ENCODE measurements at places on chromosomes 11 and 22.

DNA sequence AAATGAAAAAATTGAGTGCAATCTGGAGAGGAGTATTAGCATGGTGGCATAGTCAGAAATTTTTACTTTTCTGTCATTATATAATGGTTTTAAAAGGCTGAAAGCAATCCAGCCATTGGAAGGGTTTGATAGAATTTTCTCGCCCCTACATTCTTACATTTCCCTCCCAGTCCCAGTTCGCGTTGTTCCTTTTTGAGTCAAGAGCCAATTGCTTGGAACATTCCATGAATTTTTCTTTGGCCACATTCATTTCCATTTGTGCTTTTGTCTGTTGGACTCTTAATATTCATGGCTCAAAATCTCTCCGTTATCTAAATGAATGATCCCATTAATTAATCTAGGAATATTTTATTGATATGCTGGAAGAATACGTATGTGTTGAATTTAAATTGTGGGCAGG lies 66.0 kb downstream of the GRK3 start:
- no peak for DNase-seq

- DNase-seq: no peak
These were observed 940.9 kb downstream of the BRD1 start for GRCh38 chr22:48886604-48887393.

GRCh38 chr22:33996824-33997223 lies 76.5 kb upstream of the LARGE1 start:
- no peak for DNase-seq

GRCh38 chr22:17785185-17786184 lies 11.2 kb upstream of the BID start:
- DNase-seq: peak; percentile 72

- peak; percentile 77 for DNase-seq
These were observed 694 bp downstream of the TMEM123 start for GRCh38 chr11:102451681-102452460.

GRCh38 chr22:30889268-30889995 lies 79.1 kb downstream of the MORC2 start:
- DNase-seq: peak; percentile 9

DNA sequence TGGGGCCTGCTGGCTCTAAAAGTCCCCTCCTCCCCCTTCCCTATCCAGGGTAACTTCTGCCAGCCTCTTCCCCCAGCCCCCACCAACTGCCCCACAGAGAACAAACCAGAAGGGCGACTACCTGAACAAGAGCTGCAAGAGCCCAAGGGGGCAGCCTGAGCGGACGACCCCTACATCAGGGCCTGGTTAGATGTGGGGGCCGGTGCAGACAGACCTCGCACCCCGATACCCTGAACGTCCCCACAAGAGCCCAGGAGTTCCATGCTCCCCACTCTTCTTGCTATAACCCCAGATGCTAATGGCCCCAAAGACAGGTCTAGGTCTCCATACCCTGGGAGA lies 20.7 kb downstream of the SUN2 start:
- no peak for DNase-seq

Measured in CD4-positive, alpha-beta T cell treated with Interleukin-4 for 1 hour (primary cell).